ENCODE measurements at places on chromosomes 4 and X.

- no peak for DNase-seq
Measured at GRCh38 chrX:63934791-63935190, 149.8 kb upstream of the ARHGEF9 start.

DNA sequence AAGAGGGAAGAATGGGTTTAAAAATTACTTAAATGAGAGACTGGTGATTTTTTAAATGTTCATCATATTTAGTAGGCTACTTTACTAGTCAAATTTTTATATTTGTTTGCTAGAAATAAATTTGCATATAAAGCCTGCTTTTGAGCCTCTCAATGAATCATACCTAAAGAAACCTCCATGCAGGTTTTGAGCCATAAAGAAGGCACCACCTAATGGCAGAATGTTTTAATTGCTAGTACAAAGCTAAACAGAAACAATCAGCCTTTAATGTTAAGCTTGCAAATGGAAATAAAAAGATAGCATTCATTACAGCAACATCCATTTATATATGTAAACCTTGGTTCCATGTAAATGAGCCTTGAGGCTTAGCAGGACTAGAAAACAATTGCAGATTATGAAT is 989.7 kb downstream of the CCSER1 start:
- no peak for DNase-seq

DNA sequence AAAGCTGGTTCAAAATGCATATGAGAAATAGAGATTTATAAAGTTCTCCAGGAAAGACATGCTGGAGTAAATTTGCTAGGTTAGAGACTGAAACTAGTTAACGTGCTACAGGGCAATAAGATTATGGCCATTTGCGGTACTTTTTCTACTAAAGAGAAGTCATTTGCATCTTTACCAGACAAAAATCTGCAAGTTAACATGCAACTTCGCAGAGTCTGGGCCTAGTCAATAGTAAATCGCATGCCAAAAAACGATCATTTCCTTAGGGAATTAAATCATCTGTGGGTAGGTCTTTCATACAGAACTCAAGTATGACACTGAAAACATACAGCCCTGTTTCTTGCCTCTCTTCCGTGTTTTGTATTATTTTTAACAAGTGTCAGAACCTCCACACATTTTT is 32.8 kb upstream of the REST start:
- DNase-seq, result no peak

DNA sequence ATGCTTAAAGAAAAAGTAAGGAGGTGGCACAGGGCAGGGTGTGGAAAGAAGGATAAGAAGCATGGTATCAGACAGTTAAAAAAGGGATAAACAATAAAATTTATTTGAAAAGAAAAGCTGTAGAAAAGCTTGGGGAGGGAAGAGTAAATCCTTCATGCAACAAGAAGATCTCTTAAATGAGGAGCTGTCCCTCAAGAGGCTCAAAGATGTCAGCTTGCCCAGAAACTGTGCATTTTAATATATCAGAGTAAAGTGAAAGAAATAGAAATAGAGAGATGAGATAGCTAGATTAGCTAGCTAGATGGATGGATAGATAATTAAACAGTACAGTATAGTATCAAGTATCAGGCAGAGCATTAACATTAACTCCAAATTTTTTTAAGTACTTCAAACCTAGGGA is 170.3 kb downstream of the LDB2 start:
- DNase-seq, result no peak

DNA sequence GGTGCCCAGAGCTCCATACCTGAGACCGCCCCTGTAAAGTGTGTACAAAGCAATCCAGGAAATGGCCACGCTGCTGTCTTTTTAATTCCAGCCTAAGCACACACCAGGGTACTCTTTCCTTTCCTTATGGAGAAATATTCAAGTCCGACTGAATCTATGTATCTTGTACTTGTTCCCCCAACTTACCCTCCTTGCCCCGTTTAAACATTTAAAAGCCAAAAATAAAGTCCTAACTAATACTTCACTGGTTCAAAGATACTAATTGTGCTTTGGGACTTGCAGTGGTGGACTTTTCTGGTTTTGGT is 731 bp upstream of the AMMECR1 start:
- no peak for DNase-seq

- DNase-seq, result no peak
Measured at GRCh38 chrX:10667143-10667542, 46.8 kb upstream of the MID1 start.

DNA sequence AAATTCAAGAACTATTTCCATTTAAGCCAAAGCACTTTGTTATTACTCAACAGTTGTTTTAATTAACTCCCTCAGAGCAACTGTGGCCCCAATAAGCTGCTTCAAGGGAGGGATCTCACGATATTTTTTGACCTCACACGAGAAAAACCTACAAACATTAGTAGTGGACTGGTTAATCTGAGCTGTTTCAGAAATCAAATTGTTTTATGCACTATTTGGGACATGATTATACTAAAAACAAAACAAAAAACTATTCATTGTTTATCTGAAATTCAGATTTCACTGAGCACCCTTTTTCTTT is 74.3 kb downstream of the DCHS2 start:
- no peak for DNase-seq

- DNase-seq, result no peak
Measured at GRCh38 chrX:136827026-136827425, 46.3 kb upstream of the ARHGEF6 start.

DNA sequence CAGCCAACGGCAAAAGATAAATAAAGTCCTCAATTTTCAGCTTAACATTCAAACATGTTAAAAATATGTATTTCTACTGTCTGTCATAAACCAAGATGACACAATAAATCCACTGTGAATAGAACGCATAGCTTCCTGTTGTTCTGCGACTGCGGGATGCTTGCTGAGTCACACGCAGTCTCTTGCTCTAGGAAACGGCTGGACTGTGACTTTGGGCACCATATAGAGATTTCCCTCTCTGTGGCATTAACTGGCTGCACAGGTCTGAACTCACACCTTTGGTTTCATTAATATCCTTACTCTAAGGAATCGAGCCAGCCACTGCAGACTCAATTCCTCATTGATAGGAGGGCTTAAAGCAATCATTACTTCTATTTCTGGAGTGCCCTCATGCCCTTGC is 8.4 kb downstream of the BEND4 start:
- no peak for DNase-seq

DNA sequence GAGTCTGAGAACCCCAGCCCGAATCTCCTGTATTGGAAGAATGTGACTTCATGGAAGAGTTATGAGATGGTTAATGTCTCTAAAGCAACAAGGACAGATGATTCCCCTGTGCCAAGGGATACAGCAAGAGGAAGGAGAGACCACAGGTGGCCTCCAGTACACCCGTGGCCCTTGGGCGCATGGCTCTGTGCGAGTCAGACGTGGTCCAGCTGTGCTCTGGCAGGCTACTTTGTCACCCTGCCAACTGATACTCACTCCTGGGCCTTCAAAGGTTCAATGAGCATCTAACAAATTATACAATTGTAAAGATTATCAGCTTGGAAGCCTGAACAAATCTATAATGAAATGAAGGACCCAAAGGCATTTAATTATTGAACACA is 71.7 kb downstream of the NYX start:
- DNase-seq, result no peak

- DNase-seq, result no peak
Measured at GRCh38 chr4:71050809-71051208, 57.4 kb downstream of the DCK start.

- no peak for DNase-seq
Measured at GRCh38 chrX:154733066-154733425, 17.8 kb downstream of the GAB3 start.

- DNase-seq, result no peak
Measured at GRCh38 chr4:62130637-62131036, 930.5 kb downstream of the ADGRL3 start.

- no peak for DNase-seq
Measured at GRCh38 chr4:115158296-115158695, 44.9 kb upstream of the NDST4 start.

DNA sequence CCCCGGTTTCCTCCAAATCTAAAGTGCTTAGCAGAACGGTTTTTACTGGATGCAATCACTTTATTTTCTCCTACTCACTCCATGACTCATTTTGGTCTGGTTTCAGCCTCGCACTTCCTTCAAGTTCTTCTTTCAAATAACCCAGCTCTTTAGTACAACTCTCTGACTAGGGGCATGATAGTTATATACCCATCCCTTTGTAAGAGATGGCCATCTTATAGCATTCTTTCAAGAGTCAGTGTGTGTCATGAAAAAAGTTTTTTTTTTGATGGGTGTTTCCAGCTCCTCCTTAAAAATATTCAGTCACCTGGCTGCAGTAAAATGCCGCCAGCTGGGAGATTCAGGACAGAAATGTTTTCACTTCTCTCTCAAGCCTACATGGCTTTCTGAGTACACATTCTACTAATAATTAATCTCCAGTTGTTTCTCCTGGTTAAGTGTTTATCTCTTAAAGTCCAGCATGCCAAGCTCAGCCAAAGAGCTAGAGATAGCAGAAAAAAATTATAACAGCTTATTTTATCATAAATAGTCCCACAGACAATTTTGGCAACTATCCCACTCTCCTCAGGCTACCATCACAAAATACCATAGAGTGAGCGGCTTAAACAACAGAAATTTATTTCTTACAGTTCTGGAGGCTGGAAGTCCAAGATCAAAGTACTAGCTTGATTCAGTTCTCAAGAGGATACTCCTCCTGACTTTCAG is 139.3 kb downstream of the GASK1B start:
- no peak for DNase-seq

- DNase-seq, result no peak
Measured at GRCh38 chr4:86965019-86965976, 30.5 kb downstream of the AFF1 start.

GRCh38 chr4:84378983-84379382 is 120.1 kb downstream of the NKX6-1 start:
- DNase-seq, result no peak

DNA sequence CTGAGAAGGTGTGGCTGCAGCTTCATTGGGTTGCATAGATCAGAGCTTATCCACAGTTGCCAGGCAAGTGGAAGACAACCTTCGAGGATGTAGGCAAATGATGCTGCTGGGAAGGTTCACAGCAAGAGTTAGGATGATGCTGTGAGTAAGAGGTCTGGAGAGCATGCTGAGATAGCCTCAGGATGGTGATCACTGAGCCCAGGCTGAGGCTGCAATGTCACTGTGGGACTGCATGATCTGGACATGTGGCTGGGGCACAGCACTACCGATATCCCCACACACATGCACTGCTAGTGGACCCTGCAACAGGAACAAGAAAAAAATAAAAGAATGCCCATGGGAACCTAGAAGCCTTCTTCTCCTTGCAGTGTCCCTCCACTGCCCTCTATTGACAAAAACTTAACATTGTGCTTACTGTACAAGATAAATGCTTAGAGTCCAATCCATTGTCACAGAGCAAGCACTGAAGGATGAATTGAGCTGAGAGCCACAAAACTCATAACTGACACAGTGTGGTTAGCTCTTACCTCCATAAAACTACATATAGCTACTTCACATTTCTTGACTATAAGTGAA is 105.6 kb downstream of the CNKSR2 start:
- no peak for DNase-seq

- no peak for DNase-seq
Measured at GRCh38 chr4:42385516-42385915, 11.8 kb upstream of the SHISA3 start.

DNA sequence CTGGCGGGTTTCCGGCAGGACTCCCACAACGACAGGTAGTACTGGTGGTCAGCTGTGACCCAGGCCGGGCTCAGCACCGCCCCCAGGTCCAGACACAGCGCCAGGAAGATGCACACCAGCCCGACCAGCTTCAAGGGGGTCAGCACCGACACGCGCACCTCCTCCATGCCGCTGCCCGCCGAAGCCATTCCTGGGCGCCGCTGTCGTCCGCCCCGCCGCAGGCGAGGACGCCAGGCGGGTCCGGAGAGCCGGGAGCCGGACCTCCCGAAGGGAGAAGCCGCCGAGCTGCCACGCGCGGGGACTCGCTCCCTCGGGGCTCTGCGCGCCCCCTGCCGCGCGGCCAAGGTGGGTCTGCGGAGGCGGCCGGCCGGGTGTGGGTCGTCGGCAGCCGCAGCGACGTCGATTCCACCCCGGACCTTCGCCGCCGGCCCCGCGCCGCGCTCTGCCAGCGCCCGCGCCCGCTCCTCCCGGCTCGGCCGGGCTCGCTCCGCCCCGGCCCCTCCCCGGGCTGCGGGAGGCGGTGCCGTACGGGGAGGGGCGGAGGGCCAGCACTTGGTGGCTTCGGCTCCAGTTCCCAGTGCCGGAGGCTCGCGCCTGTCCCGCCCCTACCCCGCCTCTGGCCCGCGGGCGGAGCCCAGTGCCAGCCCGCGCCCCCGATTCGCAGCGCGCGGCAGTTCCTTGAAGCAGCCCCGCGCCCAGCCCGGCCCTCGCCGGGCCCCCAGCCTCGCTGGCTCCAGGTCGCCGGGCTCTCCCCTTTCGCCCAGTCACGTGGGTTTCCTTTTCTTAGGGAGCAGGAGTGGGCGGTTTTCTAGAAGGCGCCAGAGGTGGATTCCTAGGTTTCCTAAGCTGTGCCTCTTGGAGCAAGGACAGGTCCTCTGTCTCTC is at the start of gene TMEM47:
Gene TMEM47, minus strand, starts transcription at position 444 of the 884 bp plus-strand sequence. Its CDS starts 256 bp downstream, at position 188.
- DNase-seq, result no peak

- DNase-seq, result no peak
Measured at GRCh38 chr4:166014411-166014810, 141.4 kb downstream of the TLL1 start.

DNA sequence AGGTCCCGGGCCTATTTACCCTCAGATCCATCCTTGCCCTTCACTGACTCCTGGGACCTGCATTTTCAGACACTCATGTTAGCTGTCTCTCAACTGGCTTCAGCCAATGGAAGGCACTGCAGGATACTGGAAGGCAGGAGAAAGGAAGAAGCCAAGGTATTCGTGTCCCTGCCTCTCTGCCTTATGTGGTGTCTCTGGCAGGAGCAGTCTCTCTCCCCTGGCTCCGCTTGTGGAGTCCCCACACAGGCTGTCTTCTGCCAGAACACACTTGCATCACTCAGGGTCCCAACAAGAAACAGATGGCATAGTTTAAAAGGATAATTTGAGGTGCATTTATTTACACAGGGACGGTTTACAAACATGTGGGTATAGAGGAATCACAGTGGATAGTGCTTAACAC is 21.6 kb upstream of the MAPK10 start:
- no peak for DNase-seq

DNA sequence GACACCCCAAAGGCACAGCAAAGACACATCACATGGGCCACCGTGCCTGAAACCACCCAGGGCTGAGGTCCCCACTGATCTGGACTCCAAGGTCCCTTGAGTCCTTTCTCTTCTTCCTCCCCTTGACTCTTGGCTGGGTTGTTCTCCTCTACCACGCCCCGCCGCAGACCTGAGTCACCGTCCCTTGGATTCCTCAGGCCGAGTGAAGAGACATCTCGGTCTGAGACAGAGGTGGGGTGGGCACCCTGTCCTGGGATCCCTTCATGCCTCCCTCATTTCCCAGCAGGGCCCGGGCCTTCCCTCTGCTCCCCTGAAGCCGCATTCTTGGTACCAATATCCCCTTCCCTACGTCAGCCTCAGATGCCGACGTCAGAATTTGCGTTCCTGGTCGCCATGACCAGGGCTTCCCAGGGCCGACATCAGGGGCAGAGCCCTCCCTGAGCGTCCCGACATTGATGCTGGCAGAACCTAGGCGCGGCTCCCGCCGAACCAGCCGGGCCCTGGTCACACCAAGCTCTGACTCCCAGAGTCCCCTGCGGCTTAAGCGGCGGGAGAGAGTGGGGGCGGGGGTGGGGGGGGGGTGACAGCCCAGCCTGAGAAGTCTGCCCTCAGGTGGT is 498 bp downstream of the MAGEA10 start:
- no peak for DNase-seq

GRCh38 chrX:142998447-142999198 is 27.1 kb upstream of the SPANXN4 start:
- DNase-seq, result no peak
